ENCODE measurements at places on chromosomes 16 and 17.

GRCh38 chr16:51430716-51431369, 279.8 kb upstream of the SALL1 start:
- DNase-seq: no peak

DNA sequence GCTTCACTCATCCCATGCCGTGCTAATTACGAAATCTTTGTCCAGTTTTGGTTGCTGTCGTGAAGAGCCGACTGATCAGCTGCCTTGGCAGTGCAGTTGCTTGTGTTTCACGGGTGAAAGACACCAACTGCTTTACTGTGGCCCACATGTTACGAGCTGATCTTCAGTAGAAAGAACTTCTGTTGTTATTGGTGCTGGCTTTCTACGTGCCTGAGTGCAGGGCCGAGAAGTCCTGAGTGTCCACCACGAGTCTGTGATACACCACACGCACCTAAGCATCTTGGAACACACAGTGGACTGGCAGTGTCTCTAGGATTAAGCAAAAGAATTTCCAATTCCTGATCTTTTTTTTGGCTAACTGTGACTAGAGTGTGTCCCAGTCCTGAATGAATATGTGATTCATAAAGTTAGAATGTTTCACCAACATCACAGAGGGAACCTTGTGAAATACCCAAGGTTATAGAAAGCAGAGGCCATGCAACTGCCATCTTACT, 70.4 kb upstream of the CLEC18A start:
- DNase-seq: no peak

DNA sequence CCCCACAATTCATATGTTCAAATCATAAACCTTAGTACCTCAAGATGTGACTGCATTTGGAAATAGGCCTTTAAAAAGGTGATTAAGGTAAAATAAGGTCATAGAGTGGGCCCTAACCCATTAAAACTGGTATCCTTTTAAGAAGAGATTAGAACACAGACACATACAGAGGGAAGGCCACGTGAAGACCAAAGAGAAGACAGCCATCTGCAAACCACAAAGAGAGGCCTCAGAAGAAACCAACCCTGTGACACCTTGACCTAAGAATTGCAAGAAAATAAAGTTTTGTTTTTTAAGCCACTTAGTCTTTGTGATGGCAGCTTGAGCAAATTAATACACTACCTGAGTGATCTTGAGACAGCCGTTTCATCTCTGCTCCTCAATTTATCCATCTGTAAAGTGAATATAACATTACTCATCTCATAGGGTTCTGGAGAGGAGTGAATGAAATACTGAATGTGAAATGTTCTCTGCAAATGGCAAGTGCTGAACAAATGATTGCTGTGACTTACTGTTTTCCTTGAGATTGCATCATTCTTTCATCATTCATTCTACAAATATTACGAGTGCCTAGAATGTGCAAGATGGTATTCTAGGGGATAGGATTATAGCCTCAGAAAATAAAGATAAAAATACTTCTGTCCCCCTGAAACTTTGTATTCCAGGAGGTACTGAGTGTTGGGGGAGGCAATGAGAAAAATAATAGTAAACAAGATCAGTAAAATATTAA, 222.0 kb upstream of the CDH13 start:
- no peak for DNase-seq

- no peak for DNase-seq
Observed at GRCh38 chr17:82564241-82564640, 44.7 kb downstream of the FOXK2 start.

DNA sequence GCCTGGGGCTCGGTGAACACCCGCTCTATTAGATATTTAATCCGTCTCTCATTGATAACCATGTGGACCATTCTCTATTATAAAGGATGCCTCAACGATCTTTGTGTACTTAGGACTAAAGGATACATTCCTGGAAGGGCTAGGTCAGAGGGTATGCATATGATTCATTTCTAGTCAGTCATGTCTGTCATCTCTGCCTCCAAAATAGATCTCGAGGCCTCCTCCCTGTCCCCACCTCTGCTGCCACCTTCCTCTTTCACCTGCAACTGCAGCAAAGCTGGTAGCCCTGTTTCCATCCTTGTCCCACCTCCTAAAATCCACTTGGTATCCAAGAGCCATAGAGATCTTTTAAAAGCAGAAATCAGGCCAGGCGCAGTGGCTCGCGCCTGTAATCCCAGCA, 121.5 kb downstream of the KATNIP start:
- DNase-seq: no peak

DNA sequence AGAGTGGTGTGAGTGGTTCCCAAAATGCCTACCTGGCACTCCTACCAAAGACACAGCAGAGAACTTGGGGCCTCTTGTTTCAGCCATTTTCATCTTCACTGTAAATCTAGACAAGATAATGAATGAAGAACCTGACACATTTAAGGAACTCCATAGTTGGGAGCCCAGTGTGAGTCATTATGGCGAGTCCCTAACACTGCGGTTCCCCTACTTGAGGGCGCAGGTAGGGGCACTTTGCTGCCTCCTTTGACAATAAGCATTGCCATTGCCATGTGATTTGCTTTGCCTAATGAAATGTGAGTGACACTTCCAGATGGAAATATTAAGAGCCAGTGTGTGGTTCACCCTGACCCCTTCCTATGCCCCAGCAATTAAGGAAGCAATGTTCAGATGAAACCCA, 517.6 kb downstream of the MAF start:
- no peak for DNase-seq

DNA sequence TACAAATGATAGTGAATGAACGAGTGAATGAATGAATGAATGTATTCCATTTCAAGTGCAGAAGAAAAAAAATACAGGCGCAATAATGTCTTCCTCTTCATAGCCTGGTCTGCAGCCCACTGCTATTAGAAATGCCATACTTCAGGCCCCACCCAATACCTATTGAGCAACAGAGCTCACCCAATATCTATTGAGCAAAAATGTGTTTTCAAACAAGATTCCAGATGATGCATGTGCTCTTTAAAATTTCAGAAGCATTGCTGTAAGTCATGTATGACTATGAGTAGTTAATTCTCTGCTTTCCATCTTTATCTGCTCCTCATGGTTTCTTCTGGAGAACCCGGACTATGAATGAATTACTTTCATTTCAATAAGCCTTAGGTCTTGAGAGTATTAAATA, 308.2 kb downstream of the XYLT1 start:
- no peak for DNase-seq

- no peak for DNase-seq
Observed at GRCh38 chr16:85615014-85615851, 2.1 kb downstream of the GSE1 start.

DNA sequence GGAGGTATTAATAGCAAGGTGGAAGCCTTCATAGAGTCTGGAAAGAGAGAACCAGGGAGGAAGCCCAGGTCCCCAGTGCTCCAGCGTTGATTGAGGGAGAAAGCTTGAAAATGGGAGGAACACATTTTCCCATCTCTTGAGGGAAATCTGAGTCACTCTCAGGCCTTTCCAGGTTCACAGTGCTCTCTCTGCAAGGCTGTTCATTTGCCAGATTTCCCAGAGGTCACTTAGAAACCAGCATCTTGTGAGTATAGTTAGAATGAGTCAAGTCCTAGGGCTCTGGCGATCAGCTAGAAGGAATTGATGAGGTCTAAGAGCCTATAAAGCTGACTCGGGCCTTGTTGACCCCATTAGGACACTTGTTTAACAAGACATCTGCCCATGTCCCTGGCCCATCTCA, 17.7 kb upstream of the ZNF594 start:
- no peak for DNase-seq

GRCh38 chr17:1096215-1096614, 83.6 kb downstream of the ABR start:
- DNase-seq: no peak

- no peak for DNase-seq
Observed at GRCh38 chr16:87688876-87689815, 76.6 kb downstream of the KLHDC4 start.

DNA sequence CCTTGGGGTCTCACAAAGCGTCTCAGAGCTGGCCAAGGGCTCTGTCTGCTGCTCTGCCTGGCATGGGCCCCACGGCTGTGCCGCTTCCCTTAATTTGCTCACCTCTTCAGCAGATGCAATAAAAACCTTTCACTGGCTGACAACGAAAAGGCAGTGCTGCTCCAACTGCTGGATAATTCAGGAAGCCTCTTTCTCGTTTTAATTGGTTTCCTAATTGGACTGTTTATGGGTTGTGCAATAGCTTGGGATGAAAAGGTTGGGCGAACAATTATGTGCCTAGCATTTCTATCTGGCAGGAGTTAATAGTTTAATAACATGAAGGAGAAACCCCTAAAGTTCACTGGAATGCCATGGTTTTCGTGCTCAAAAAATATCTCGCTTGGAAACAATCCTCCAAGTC, 234.1 kb upstream of the IRX5 start:
- no peak for DNase-seq

GRCh38 chr17:82444284-82444893, 6.2 kb downstream of the CYBC1 start:
- DNase-seq: no peak

DNA sequence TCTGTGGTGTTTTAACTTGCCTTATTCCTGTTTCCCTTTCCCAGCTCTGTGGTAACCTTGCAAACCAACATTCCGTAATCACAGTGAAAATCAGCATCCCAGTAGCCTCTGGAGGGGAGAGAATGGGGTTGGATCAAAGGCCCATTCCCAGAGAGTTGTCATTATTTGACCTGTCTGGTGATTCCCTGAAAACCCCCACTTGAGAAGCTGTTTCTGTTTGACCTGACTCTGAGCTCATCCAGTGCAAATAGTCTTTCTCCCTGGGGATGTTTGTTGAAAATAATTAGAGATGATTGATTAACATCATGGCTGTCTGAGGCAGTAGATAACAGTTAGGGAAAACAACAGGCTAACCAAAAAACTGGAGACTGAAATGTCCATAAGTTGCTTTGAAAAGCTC, 3.0 kb downstream of the CACNG1 start:
- DNase-seq: no peak

GRCh38 chr16:72992142-72992601, 55.8 kb downstream of the ZFHX3 start:
- no peak for DNase-seq

DNA sequence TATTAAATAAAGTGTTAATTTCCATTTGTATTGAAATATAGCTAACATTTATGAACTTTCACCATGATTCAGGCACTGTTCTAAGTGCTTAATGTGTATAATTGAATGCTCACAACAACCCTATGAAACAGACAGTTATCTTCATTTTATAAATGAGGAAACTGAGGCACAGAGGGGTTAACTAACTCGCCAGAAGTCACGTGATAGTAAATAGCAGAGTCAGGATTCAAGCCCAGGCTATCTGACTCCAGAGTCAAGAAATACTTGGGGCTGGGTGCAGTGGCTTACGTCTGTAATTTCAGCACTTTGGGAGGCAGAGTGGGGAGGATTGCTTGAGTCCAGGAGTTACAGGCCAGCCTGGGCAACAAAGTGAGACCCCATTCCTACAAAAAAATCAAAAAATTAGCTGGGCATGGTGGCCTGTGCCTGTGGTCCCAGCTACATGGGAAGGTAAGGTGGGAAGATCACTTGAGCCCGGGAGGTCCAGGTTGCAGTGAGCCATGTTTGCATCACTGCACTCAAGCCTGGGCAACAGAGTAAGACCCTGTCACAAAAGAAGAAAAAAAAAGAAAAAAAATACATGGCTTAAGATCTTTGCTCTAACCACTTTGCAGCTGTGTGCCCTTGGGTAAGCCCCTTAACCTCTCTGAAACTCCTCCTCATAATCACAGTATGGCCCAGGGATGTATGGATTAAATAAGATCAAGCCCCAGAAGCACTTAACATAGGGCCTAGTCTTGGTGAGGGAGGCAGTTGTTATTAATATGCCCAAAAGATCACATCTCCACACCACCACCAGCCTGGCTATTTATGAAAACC, 29.0 kb downstream of the WSB1 start:
- no peak for DNase-seq

Measured in HTR-8/SVneo (cell line).